ENCODE measurements at places on chromosomes 4 and X. TPM values are rescaled to one million over a fixed set of nuclear protein-coding genes. Genes with fewer than 3 reads are reported as not detected.
A peak's percentile ranks its signal among the peaks of the same experiment; 100 is the strongest.

- no peak for DNase-seq
Measured at GRCh38 chr4:184315675-184316359, 98.1 kb upstream of the ENPP6 start.

- peak; percentile 71 for DNase-seq
Measured at GRCh38 chr4:73869130-73870055, at the start of gene CXCL1. Gene CXCL1 (plus strand): TSS chr4:73869393. CDS start chr4:73869471, 78 bp downstream.

The TRIML2 gene
- not detected for total RNA-seq

The XAGE1A gene
- total RNA-seq: not detected

GRCh38 chrX:40893251-40893910 lies 158.0 kb upstream of the MED14 start:
- no peak for DNase-seq
